Glutamatergic neuron (in vitro differentiated cells): ENCODE measurements at places on chromosomes 12 and 14. TPM values are rescaled to one million over a fixed set of nuclear protein-coding genes. Genes with fewer than 3 reads are reported as not detected.

The LBHD2 gene
- total RNA-seq, result not detected

- DNase-seq, result no peak
These were observed 2.6 kb downstream of the KRT84 start for GRCh38 chr12:52382854-52383253.

The KLRG1 gene
- 5.2 TPM for total RNA-seq

DNA sequence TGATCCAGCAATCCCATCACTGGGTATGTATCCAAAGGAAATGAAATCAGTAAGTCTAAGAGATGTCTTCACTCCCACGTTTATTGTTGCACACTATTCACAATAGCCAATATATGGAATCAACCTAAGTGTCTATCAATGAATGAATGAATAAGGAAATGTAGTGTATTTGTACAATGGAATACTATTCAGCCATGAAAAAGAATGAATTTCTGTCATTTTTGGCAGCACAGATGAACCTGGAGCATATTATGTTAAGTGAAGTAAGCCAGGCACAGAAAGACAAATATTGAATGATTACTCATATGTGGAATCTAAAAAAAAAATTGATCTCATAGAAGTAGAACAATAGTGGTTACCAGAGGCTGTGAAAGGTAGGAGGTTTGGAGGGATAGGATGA is 30.6 kb upstream of the RFX4 start:
- no peak for DNase-seq

GRCh38 chr12:97312570-97313135 is 150.0 kb upstream of the RMST start:
- DNase-seq, result no peak

GRCh38 chr12:92745856-92746550 is 43.2 kb downstream of the PLEKHG7 start:
- DNase-seq, result no peak

- no peak for DNase-seq
These were observed 5.3 kb upstream of the HNF1A start for GRCh38 chr12:120972870-120973543.

GRCh38 chr14:22808388-22809209 is 6.6 kb downstream of the SLC7A7 start:
- DNase-seq, result no peak

The RASSF3 gene
- total RNA-seq, result 28.2 TPM

The PMCH gene
- total RNA-seq, result not detected

DNA sequence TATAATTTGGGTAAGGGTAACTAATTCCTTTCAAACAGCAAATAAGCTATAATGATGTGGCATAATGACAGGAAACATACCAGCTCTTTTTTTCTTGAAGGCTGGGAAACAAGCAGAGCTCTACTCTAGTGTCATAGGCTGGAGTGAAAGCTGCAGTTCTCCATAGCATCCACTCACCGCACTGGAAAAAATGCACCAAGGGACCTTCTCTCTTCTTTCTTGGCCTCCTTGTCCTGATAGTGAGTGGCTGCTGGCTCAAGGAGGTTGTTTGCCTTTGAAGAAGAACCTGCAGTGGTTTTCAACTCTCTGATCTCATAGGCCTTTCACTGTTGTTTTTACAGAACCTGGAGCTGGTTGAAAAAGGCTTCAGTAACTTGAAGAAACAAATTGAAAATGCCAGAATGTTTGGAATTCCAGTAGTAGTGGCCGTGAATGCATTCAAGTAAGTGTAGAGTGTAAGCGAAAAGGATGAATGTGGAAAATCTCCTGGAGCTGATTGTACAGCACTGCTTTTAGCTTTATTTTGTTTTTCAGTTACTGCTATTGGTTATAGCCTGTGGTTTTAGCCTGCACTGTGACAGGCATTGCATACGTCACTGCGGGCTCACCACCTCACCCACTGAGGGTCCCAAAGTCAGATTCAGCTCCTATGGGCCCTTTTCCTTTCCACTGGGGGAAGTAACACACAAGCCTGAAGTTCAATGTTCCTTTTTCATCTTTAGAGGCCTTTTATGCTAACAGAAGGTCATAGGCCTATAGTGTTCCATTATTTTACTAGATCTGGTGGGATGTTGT is 17.2 kb upstream of the AKAP5 start:
- DNase-seq, result no peak

DNA sequence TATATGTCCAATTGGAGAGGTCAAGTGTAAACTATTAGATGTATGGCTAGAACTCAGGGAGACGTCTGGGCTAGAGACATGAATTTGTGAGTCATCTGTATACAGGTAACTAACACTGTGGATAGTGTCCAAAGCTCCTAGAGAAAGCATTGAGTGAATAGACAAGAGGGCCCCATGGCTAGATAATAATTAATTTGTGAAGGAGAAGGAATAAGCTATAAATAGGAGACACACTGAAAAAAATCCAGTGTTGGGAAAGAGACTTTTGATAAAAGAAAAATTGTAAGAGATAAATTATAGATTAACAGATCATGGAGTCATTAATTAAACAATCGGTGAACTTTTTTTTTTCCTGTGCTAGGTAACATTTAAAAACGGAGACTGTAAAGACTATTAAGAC is 326.6 kb upstream of the PRICKLE1 start:
- no peak for DNase-seq

DNA sequence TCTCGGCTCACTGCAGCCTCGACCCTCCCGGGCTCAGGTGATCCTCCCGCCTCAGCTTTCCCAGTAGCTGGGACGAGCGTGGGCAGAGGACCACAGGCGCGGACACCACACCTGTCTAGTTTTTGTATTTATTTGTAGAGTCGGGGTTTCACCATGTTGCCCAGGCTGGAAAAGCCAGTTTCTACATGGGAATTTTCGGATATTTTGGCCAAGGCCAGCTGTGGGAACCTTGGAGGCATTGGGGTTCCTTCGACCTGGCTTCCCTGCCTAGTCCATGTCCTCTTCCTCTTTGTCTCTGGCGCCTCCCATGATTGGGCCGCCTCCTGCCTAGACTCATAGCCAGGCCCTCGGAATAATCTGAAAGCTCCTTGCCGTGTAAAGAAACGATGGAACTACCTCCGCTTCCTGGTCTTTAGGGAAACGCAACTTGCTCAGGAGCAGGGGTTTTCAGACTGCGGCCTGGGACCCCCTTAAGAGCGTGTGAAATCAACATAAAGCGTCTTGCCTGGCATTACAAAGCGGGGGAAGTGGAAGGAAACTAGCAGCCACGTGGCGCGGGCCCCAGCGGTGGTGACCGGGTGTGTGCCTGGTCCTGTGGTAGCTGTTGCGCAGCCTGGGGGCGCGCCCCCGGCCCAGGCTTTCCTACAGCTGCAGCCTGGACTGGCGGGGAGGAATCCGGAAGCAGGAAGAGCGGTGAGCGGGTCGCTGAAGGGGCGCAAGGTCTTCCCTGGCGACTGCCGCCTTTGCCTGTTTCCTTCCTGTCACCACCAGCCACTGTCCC is 1.4 kb upstream of the HSP90AA1 start:
- peak; percentile 34 for DNase-seq

DNA sequence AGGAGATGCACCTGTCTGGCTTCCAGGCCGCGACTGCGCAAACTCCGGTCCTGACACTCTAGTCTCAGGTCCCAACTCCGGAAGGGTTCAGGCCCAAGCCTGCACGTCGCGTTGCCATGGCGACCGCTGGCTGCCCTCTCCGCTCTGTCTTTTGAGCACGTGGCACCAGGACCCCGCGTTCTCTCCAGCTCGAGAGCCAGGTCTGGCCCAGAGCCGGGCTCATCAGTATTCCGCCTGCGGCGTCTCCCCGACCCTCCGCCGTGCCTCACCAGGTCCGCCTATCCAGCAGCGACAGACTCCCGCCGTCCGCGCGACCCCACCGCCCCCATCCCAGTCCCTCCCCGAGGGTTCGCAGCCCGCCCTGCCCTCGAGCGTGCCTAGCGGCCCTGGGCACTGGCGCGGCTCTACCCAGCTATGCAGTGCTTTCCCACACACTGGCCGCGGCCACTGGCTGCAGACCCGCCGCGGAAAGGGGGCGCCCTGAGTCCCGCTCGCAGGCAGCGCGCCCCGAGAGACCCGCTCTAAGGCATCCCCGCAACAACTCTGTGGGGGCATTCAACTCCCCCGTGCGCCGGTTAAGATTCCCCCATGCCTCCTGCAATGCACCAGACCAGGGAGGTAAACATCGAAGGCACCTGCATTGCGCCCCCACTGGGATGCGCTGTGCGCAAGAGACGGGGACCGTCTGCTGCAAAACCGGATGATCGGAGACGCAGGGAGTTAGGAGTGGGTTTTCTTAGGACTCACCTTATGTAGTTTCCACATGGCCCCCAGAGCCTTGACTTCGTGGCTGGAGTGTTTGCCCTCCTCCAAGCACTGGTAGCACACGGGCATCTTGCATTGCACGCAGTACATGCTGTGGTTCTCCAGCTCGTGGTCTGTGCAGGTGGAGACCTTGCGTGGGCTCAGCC is 1.3 kb downstream of the TRIM9 start:
- peak; percentile 66 for DNase-seq

The EIF2S3B gene
- 4.1 TPM for total RNA-seq

GRCh38 chr12:114294303-114294685 is 111.7 kb downstream of the TBX5 start:
- no peak for DNase-seq

- DNase-seq, result no peak
These were observed 208.3 kb downstream of the BCL11B start for GRCh38 chr14:99063620-99064225.

GRCh38 chr12:105477873-105478272 is 147.4 kb downstream of the C12orf75 start:
- DNase-seq, result no peak

DNA sequence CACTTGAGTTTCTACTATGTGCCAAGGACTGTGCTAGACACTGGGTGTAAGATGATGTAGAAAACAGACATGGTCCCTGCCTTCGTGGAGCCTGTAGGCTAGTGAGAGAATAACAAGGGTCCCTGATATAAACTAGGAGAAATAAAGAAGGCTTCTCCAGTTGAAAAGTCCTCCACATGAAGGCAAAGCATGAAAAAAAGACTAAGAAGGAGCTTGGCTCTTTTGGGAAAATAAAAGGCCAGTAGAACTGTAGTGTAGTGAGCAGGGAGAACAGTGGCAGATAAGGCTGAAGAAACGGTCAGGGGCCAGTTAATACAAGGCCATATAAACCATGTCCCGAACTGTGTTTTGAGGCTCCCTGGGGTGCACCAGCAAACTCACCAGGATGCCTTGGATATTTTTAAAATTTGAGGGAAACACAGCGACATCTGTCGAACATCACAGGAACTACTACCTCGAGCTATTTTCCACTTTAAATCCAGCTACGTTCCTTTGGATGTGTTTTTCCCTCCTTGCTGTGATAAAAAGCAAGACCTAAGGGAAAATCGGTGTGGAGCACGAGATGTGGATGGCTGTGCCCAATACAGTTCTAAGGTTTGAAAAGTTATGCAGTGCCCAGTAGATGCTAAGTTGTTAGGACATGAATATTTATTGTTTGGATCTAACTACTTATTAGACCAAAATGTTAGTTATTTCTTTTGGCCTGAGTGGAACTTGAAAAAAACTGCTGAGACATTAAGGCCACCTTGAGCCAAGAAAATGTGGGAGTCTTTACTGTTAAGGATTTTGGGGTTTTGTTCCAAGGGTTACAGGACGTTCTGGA is 8.5 kb upstream of the CFL2 start:
- DNase-seq, result peak; percentile 24

DNA sequence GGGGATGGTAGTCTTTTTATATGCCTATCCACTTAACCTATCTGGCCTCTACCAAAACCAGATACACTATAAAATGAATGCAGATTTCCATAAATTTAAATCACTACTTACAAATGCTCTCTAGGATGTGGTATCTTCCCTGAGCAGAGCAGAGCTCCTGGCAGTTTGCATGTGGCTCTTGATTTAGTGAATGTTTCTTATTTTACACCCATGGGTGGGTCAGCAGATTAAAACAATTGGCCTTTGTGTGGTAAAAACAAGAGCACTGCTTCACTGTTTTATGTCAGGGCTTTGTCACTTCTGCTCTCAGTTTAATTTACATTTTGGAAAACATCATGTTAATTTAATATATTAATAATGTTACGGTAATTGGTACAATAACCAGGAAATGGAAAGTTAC is 5.5 kb downstream of the TAS2R19 start:
- no peak for DNase-seq

The SERPINA12 gene
- not detected for total RNA-seq

The LTB4R gene
- 7.1 TPM for total RNA-seq

GRCh38 chr12:88752183-88752582 is 171.9 kb upstream of the KITLG start:
- no peak for DNase-seq

DNA sequence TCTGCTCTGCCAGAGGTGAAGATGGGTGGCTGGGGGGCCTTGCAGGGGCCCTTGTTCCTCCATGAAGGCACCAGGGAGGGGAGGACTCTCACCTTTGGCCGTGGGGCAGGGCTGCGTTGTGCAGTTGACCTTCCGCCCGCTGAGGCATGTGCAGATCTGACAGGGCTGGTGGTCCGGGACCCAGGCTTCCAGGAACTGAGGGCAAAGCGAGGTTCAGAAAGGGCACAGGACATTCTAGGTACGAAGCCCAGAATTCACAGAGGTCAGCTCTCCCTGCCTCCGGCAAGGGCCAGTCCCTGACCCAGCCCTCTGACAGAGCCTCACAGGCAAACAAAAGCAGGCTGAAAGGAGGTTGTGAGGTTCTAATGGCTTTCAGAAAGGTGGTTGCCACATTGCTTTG is 40.4 kb upstream of the ANO2 start:
- no peak for DNase-seq

DNA sequence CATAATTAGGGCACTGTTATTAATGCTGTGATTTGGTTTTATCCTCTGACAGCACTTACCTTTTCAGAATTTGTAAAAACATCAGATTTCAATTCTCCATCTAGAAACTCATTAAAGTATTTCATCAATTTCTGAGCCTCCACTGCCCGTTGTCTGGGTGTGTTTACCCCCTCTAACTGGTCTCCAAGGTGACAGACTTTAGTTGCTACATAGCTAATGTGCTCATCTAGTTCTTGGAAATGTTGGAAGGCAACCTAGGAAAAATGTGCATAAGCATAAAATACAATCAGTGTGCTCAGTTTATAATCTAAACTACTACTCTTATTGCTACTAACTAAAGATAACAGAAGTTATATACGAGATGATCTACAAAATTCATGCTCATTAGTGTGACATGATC is 24.6 kb downstream of the EXOC5 start:
- DNase-seq, result no peak

The FIGNL2 gene
- 107 TPM for total RNA-seq

GRCh38 chr12:15171012-15171655 is 50.1 kb downstream of the RERG start:
- DNase-seq, result no peak
